Activated naive CD8-positive, alpha-beta T cell treated with anti-CD3 and anti-CD28 coated beads, Interleukin-2, amount 10 ng/mL, durations not matched to agents 7 days and 5 days (primary cell): ENCODE measurements at places on chromosomes 12 and 14.
A peak's percentile ranks its signal among the peaks of the same experiment; 100 is the strongest.

GRCh38 chr12:48422060-48422459, 50.3 kb upstream of the ANP32D start:
- DNase-seq = no peak

- DNase-seq = peak; percentile 34
These were observed 7.3 kb upstream of the KIF26A start for GRCh38 chr14:104130974-104131651.

DNA sequence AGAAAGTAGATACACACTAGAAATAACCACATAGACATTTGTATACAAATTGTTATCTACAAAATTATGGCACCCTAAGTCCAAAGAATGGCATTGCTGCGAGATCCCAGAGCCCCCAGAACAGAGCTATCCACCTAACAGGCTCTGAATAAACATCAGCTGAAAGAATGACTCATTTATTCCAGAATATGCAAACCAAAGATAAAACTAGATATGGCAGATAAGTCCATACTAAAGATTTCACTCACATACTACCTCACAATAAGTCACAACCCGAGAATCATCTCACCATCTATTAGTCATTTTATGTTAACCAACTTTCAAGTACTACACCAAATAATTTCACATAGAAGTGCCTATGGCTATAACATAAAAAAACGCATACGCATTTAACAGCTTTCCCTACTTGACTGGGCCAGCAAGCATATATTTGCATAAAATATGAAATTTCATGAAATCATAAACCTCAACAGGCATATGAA, 5.6 kb downstream of the CNIH1 start:
- DNase-seq = no peak

DNA sequence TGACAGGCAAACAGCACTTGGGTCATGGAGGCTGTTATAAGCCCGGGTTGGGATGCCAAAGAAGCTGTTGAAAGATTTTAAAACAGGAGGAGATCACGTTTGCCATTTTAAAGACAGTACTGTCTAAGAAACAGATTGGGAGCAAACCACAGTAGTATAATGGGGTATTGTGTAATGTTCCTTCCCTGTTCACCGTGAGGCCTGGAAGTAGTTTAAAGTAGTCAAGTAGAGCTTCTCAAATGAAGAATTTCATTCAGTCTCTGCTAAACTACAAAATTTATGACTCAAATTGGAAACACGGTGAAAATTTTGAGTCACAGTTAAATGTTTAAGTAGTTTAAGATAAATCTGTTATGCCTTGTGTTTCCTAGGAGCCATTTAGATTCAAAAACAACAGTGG, 35.8 kb downstream of the ATP2A2 start:
- no peak for DNase-seq

- peak; percentile 58 for DNase-seq
These were observed at the start of gene IRAK3 for GRCh38 chr12:66188584-66189485. IRAK3 (plus strand) TSS chr12:66189214; CDS start chr12:66189300, 86 bp downstream.

DNA sequence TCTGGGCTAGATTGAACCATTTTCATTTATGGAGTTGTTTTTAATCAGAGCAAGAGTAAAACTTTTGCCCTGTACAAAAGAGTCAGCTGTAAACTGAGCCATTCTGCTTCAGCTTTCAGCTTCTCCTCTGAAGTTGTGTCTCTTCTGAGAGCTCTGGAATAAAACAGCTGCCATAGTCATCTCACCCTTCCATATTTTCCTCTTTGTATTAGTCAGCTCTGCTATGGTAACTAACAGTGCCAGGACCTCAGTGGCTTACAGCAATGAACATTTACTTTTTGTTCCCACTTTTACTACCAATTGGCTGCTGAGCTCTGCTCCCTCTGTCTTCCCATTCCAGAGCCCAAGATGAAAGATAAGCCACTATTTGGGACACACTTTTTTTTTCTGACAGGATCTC, 178.5 kb downstream of the DAD1 start:
- no peak for DNase-seq

GRCh38 chr14:73058922-73059673, 764 bp downstream of the RBM25 start:
- DNase-seq = no peak

GRCh38 chr12:30595742-30596141, 99.9 kb downstream of the IPO8 start:
- no peak for DNase-seq

GRCh38 chr14:91118511-91119068, 4.7 kb downstream of the DGLUCY start:
- DNase-seq = no peak

- DNase-seq = no peak
These were observed 24.1 kb upstream of the ADIPOR2 start for GRCh38 chr12:1666685-1667162.

DNA sequence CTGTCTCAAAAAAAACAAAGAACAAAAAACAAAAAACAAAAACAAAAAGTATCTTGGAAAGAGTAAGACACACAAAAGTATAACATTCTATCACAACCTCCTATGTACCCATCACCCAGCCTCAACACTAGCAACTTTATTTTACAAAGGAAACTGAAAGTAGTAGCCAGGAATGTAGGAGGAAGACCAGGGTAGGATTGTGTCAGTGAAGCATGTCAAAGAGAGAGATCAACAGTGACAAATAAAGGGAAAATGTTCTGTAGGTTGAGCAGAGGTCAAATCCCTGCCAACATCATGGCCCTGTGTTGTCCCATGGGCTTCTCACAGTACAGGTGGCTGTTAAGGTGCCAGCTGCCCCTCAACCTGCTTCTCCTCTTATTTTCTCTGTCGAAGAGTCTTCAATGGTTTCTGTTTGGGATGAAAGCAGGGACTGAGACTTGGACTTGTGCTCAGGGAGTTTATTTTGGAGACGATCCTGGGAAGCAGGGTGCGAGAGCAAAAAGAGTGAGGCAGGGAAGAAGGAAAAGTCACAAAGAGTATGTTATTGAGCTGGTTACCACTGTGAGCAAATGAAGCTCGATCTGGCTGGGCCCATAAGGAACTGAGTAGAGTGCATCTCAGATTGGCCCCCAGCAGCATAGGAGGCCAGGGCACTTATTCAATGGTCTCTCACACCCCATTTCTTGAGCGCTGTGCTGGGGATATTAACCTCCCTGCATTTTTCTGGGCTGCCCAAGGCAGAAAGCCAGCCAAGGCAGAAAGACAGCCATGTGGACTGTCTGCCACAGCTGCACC, 29.4 kb upstream of the CTDSP2 start:
- no peak for DNase-seq

DNA sequence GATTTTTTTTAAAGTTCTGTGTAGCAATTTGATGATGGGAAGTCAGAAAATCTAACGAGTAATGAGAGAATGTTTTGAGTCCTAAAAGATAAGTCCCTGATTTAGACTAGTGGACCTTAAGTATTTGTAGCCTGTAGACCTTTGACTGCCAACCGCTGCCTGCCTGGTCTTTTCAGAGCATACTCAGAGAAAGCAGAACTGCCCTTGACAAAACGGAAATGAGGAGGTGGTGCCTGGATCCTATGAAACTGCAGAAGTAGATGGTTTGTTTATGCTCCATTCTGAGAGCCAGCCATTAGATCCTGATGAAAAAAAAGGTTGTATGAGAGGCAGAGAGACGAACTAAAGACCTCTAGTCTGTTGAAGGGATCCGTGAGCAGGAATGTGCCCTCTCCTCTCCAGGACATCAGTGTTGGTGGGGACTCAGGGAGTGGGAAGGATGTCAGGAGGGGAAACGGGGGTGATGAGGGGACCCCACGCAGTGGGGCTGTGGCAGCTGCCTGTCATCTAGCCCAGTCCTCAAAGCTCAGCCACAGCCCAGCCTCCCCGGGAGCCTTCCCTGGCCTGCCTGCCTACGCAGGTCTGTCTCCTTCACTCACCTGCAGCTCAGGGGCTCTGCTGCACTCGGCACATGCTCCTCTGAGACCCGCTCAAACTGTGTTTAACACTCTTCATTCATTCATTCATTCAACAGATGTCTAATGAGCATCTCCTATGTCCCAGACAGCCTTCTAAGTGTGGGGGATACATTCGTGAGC, 447.5 kb downstream of the AACS start:
- no peak for DNase-seq

DNA sequence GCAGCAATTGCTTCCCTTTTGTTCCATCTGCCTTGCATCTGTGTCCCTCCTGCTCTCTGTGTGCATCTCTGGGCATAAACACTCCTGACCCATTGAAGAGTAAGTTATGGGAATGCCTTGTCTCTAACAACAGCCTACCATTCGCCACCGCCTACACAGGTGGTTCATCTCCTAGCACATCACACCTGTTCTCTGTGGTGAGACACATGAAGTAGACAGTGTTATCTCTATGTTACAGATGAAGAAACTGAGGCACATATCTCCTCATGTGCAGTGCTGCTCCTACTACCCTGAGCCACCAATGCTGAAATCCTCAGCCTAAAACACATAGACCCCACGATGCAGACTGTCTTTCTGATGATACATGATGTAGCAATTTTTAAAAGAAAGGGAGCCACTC, 77.6 kb downstream of the PITPNM2 start:
- no peak for DNase-seq

GRCh38 chr12:67633708-67634107, 14.8 kb upstream of the DYRK2 start:
- DNase-seq = no peak

DNA sequence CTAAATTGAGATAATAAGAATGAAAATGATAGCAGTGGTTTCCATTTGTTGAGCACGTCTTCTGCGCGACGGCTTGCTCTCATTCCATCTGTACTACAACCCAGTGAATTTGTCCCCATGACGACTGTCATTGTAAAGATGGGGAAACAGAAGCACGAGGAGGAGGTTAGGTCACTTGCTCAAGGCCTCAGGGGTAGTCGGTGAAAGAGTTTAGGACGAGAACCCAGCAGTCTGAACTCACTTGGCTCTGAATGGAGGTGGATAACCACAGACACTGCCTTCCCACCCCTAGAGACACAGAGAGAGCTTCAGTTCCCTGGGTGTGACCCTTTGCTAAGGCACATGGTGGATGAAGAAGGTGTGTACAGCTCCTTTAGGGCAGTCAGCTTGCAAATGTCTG, 30.9 kb upstream of the PLEKHG3 start:
- no peak for DNase-seq

DNA sequence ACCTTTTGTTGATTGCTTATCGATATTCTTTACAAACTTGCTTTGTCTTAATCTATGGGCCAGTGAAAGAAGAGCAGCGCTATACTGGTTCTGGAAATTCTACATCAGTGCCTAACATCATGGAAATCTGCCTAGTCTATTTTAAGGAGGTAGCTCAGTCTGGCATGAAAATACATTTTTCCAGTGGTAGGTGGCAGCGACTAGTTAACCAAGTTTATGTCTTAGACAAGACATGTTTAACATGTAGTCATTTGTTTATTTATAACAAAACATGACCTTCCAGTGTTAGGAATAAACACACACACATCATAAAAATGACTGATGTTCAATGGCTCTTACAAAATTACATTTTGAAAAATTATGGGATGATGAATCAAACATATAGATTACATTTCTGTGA, 336.0 kb upstream of the SOX5 start:
- no peak for DNase-seq

- no peak for DNase-seq
These were observed 69.9 kb upstream of the C14orf180 start for GRCh38 chr14:104509673-104510072.

DNA sequence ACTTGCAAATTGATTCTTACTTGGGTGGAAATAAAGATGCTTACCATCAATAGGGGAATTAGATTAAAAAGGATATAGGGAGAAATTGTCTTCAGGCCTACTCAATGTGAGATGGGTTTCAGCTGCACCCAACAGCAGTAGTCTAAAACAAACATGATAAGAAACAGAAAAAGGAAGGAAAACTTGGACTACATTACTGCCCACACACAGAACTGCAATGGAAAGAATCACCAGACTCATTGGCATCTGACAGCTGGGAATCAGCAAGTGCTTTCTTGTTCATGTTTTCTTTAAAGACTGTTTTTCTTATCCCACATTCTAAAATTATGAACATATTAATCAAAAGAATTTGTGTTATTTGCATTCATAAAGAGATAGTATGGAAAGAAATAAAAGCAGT, 144.2 kb downstream of the LRIG3 start:
- DNase-seq = no peak

DNA sequence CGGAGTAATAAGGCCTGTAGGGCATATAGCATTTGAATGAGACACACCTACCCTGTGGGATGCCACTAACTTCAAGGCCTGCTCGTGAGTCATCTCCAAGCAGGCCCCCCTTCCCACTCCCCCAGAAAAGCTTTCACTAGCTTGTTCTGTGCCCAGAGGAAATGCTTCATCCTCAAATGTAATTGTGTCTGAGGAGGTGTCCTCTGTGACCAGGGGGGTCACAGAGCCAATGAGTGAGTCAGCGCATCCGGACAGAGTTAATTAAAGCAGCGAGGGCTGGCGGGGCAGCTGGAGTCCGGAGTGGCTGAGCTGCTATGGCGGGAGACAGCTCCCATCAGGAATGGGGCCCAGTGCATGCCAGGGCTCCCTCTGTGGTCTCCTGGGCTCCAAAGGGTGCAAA, 27.0 kb upstream of the ESRRB start:
- no peak for DNase-seq

DNA sequence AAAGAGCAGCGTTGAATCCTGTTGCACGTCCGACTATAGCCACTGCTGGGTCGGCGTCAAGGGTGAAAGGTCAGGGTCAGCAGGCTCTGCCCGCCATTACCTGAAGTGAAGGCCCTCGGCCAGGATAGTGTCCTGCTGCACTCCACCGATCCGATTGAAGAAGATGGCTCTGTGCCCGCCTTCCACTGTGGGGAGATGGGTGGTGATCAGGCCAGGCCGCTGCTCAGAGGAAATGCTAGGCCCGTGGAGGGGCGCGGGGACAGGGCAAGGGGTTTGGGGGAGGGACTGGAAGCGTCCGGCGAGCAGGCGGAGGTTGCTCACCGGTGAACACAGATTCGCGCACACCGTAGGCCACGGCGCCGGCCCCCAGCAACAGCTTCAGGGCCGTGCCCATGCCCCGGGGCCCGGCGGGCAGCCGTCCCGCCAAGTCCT, 352 bp downstream of the PHB2 start:
- no peak for DNase-seq

DNA sequence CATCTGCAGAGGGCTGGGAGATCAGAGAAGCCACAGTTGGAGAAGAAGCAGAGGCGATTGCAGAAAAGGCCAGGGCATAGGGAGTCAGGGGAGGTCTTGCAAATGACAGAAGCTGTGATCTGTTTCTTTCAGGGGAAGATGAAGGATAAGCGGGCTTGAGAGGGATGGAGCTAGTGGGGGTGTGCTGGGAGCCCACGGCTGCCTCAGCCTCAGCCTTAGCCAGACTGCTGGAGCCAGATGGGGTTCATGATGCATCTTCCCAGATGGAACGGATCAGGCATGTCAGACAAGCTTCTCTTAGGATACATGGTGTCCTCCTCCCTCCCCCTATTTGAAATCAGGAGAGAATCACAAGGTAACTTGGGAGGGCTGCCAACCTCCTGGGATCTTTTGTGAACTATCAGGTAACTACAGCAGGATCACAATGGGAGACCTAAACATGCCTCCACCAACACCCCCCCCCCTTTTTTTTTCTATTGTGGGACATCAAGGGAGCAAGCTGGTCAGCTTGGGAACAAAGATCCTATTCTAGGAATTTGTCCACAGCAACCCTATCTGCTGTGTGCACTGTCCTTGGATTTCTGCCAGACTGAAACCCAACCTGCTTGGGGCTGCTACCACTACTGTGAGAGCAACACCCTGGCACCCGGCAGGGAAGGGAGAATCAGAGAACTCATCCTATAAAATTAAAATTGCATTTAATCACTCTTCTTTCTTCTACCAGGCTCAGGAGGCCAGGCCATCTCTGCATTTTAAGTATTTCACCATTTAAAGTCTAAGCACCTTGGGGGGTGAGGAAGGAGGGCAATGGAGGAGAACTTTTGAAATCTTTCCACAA, 10.7 kb upstream of the ATP2A2 start:
- DNase-seq = no peak

- DNase-seq = no peak
These were observed 337.4 kb downstream of the NUAK1 start for GRCh38 chr12:105801351-105801750.
